ENCODE measurements at places on chromosomes 4 and X.

- no peak for DNase-seq
Observed at GRCh38 chrX:111483135-111483534, 28.3 kb upstream of the SERTM2 start.

DNA sequence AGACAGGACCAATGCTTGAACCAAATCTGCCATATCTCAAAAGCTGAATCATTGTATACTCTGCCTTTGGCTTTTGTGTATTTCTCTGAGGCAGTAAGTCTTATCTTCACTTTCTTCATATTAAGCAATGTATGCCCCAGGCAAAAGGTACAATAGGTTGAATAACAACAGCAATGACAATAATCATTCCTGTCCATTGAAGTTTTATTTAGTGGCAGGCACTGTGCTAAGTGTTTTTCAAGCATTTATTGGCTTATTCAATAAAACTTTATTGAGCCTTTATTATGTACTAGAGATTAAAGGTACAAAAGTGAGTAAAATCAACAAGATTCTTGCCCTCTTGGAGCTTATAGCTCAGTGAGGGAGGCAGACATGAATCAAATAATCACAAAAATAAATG, 8.2 kb upstream of the CASK start:
- no peak for DNase-seq

DNA sequence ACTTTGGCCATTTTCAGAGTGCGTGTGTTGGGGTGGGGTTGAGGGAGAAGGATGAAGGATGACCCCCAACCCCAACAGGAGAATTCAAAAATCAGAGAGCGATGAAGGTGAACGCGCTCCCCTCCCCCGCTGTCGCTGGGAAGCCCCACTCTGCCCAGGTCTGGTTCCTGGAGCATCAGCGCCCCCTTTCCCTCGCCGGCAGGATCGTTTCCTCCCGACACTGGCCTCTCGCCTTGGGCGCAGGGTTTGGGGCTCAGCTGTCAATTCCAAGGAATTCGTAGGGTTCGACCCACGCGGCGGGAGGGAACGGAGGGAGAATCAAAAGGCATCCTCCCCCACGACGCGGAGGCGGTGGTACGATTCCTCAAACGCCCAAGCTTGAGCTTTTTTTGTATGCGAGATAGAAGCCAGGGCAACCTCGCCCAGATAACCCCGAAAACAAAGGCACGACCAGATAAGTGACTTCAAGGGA, 1.0 kb upstream of the PDGFRA start:
- no peak for DNase-seq

GRCh38 chrX:44667771-44668170, 125.1 kb upstream of the FUNDC1 start:
- DNase-seq: no peak

DNA sequence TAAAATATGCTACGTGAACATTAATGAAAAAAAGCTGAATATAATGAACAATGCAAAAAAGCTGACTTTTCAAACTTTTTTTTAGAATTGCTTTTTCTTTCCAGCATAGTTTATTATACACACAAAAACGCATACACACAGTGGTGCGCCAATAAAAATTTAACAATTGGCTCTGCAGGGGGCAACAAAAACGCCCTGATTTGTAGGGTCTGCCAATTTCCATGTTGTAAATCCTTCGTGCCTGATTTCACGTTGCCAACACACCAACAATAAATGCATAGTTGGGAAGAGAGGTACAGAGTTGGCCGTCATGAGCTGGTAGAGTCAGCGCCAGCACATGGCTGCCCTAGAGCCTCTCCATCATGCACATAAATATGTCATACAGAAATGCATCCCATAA, 333.1 kb downstream of the MAPK10 start:
- DNase-seq: no peak

- DNase-seq: no peak
Observed at GRCh38 chrX:32269866-32270265, 941.5 kb downstream of the DMD start.

DNA sequence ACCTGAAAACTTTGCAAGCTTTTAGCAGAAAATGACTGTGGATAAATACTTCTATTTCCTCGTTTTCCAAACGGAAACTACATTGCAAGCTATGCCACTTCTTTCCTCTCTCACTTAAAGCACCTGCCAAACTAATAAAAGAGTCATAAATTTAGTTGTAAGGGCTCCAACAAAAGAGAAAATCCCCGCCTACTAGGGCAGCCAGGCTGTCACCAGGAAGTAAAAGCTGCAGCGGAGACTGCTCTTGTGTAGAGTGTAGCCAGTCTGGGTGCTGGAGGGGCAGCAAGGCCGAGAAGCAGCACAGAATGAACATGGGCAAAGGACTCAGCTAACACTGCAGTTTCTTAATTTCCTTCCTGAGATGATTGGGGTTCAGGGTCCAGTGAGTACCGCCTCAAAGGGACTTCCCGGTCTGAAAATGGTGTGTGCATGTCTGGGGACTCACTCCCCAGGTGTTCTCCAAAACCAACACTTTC, 89.3 kb upstream of the MAML3 start:
- no peak for DNase-seq

DNA sequence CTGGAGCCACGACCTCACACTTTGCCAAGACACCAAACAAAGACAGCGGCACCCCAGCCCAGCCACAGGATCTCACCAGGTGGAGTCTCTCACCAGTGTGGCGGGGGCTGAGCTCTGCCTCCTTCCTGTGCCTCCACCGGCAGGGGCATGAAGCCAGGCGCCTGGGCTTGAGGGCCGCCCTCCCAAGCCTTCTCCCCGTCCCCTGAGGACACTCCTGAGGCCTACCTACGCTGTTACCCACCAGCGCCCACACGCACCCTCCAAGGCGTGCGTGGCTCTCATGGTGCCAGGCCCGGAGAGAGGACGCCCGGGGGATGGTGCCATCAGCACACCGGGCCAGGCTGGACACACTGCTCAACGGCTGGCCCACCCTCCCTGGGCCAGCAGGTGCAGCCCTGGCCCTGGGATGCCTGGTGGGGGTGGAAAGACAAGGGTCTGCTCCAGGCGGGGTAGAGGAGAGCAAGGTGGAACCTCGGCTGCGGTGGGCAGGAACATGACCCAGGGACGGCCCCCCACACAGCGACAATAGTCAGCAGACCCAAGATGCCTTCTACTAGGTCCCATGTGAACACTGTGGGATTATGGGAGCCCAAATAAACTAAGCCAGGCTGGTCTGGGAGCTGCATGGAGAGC, 22.1 kb downstream of the NELFA start:
- no peak for DNase-seq

GRCh38 chr4:1195891-1196401, 23.6 kb upstream of the SPON2 start:
- no peak for DNase-seq

GRCh38 chr4:183729430-183730328, 70.6 kb downstream of the TRAPPC11 start:
- DNase-seq: no peak

Measured in stimulated activated CD8-positive, alpha-beta memory T cell treated with anti-CD3 and anti-CD28 coated beads, Interleukin-7, amount 100 ng/mL, for 1 hour (primary cell).